Esophagus squamous epithelium (tissue), 5 donors: ENCODE measurements at places on chromosomes 12 and 14. TPM values are rescaled to one million over a fixed set of nuclear protein-coding genes. Genes with fewer than 3 reads are reported as not detected.

GRCh38 chr12:91140026-91140931 lies 29.0 kb upstream of the LUM start:
- no peaks in the 10 kb centered on the region for H3K36me3 ChIP-seq
- H3K4me3 ChIP-seq, result no peak overlapping the region
- DNase-seq, result no peak
- H3K27me3 ChIP-seq, result no peaks in the 10 kb centered on the region
- peaks cover 39% of the 10 kb centered on the region for H3K4me1 ChIP-seq

DNA sequence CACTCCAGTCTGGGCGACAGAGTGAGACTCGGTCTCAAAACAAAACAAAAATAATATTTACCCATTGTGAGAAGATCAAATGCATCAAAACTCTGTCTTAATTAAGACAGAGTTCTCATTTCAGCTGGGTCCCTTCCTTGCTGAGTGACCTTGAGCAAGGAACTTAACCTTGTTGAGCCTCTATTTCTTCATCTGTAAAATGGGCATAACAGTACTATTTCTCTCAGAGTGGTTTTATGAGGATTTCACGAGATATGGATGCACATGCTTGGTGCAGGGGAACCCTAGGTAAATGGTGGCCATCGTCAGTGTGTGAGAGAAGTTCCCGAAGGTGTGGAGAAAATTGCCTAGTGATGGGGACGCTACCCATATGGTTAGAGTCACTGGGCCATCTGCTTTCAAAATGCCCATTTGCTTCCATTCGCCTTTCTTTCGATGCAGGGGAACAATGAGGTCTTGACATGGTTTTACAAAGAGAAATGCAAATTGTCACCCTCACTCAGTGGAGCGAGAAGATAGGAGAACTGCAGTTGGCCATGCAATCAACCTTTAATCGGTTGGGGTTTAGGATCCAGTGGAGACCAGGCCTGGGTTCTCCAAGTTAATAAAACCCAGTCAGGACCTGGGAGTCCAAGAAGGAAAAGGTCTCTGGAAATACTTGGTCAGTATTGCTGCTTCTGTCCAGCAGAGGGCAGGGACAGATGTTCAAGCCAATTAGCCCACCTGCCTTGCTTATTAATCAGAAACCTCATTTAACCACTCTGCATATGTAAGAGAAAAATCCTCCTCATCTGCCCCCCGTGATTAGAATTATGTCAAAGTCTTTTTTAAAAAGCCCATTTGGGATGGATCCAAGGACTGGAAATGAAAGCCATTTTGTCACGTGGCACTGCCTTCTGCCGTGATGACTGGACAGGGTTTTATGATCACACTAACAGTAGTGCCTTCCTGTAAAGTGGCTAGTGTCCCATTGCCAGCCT lies 37.2 kb downstream of the CFAP251 start:
- H3K4me3 ChIP-seq, result no peak overlapping the region
- H3K27me3 ChIP-seq, result no peaks in the 10 kb centered on the region
- no peak overlapping the region for H3K27ac ChIP-seq

- DNase-seq, result no peak
- H3K4me1 ChIP-seq, result no peaks in the 10 kb centered on the region
- H3K27ac ChIP-seq, result no peak overlapping the region
- no peak overlapping the region for H3K4me3 ChIP-seq
These were observed 291.8 kb downstream of the TMEM121 start for GRCh38 chr14:105817971-105818711.

DNA sequence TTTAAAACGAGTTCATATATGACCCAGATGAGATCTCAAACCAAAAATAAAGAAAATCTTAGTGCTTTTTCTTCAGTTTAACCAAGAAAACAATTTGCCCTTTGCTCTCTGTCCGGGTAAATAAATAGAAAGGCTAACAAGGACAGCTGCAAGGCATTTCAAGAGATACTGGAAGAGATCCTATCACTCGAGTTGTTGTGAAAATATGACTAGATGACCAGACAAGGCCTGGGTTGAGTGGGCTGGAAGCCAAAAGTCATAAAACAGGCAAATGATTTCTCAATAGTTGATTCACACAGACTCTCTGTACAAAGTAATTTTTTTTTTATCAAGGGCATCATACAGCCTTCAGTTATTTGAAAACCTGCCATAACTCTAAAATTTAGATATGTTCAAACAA lies 55.9 kb upstream of the AVPR1A start:
- H3K4me1 ChIP-seq, result no peaks in the 10 kb centered on the region
- H3K27me3 ChIP-seq, result no peaks in the 10 kb centered on the region
- no peak overlapping the region for H3K4me3 ChIP-seq

- no peaks in the 10 kb centered on the region for H3K36me3 ChIP-seq
- H3K4me3 ChIP-seq, result no peak overlapping the region
- H3K4me1 ChIP-seq, result no peaks in the 10 kb centered on the region
- no peak for DNase-seq
These were observed 53.2 kb downstream of the TSPAN19 start for GRCh38 chr12:84982888-84983287.

DNA sequence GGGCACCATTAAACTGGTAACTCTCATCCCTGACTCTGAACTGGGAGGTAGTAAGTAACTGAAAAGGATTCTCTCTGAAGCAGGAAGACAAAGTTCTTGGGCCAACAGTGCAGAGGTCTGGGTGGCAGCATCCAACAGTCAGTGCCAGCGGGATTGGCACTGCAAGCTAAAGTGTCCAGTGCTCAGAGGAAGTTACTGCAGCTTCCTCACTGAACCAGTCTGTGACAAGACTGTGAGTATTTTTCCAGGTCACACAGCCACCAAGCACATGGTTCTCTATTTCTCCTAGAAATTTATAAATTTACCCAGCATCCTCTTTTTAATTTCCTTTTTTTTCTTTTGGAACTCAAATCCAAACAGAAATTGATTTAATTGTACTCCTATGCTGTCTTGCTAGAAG lies 81.6 kb upstream of the FAR2 start:
- DNase-seq, result no peak
- H3K36me3 ChIP-seq, result no peaks in the 10 kb centered on the region

GRCh38 chr12:117587631-117588287 lies 226.3 kb upstream of the NOS1 start:
- H3K36me3 ChIP-seq, result no peaks in the 10 kb centered on the region
- peaks cover 10% of the 10 kb centered on the region for H3K4me1 ChIP-seq
- no peak overlapping the region for H3K4me3 ChIP-seq

- H3K27me3 ChIP-seq, result no peaks in the 10 kb centered on the region
- DNase-seq, result no peak
- H3K4me3 ChIP-seq, result no peak overlapping the region
- peaks cover 56% of the 10 kb centered on the region for H3K36me3 ChIP-seq
These were observed 55.2 kb downstream of the ERO1A start for GRCh38 chr14:52640137-52640536.

GRCh38 chr12:117538032-117538690 lies 176.7 kb upstream of the NOS1 start:
- no peak for DNase-seq
- no peak overlapping the region for H3K27ac ChIP-seq
- H3K4me3 ChIP-seq, result no peak overlapping the region
- peaks cover 8% of the 10 kb centered on the region for H3K27me3 ChIP-seq

DNA sequence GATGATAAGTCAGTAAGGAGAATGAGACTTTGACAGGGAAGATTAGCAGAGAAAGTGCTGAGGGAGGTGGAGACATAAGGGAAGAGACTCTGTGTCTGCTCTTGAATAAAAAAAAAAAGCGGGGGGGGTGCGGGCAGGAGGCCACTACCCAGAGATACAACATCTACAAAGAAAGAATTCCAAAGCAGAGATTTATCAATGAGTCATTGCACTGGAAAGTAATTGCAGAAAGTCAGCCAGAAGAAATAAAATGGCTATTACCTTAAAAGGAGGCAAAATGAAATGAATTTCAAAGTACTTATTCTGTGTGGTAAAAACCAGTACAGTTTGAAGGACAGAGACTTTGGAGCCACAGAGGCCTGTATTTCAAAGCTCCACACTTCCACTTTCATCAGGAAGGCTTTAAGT lies 267.1 kb upstream of the PRKD1 start:
- no peak for DNase-seq
- H3K4me3 ChIP-seq, result no peak overlapping the region
- no peaks in the 10 kb centered on the region for H3K4me1 ChIP-seq
- H3K27me3 ChIP-seq, result no peaks in the 10 kb centered on the region
- no peaks in the 10 kb centered on the region for H3K36me3 ChIP-seq
- peak overlapping the region; percentile 36 for H3K27ac ChIP-seq

DNA sequence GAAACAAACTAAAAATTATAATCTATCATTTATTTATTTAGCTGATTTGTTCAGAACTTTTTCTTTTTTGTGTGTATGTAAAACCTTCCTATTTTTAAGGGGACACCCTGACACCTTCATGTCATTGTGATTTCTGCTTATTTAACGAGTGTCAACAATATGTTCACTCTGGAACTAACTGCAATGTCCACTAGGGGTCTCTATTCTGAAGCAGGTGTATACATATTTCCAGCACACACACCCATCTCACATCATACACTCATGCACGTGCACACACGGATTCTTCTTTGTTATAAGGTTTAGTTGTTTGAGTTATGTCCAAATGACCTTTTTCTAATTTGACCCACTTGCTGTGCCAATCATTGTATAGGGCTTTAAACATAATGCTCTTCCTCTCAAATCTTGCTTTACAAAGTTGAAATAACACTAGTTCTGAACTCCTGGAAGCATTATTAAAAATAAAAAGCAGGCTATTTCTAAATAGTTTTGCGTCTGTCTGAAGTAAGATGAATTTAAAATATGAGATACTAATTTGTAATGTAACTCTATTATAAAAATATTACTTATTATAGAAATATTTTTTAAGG lies 15.5 kb downstream of the E2F7 start:
- H3K27ac ChIP-seq, result no peak overlapping the region
- H3K4me3 ChIP-seq, result no peak overlapping the region
- no peak for DNase-seq
- no peaks in the 10 kb centered on the region for H3K27me3 ChIP-seq

DNA sequence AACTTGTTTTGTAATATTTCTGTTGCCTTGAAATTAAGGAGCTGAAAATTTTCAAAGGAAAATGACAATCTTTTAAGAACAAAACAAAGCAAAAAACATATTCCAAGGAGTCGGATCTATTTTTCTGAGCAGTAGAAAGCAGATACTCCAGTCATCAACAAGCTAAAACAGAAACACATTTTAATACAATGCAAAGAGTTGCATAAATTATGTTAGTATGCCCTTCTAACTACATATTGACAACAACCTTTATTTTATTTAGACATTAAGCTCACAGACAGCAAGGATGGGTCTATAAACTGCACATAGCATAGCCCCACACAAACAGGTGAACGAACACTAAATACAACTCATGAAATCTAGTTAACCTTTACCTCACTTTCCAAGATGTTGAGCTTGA lies 106.0 kb downstream of the PPP1R12A start:
- no peaks in the 10 kb centered on the region for H3K27me3 ChIP-seq
- peaks cover 27% of the 10 kb centered on the region for H3K4me1 ChIP-seq
- no peak for DNase-seq
- H3K27ac ChIP-seq, result no peak overlapping the region

- H3K27me3 ChIP-seq, result no peaks in the 10 kb centered on the region
- H3K4me3 ChIP-seq, result no peak overlapping the region
- no peak overlapping the region for H3K27ac ChIP-seq
- H3K36me3 ChIP-seq, result no peaks in the 10 kb centered on the region
These were observed 310.0 kb downstream of the ZFP36L1 start for GRCh38 chr14:68482772-68483395.

GRCh38 chr12:120916561-120916960 lies 12.4 kb upstream of the SPPL3 start:
- no peaks in the 10 kb centered on the region for H3K27me3 ChIP-seq
- H3K36me3 ChIP-seq, result no peaks in the 10 kb centered on the region
- no peak overlapping the region for H3K4me3 ChIP-seq
- no peaks in the 10 kb centered on the region for H3K4me1 ChIP-seq
- no peak for DNase-seq

GRCh38 chr14:91163316-91163715 lies 49.4 kb downstream of the DGLUCY start:
- no peak overlapping the region for H3K27ac ChIP-seq
- peaks cover 9% of the 10 kb centered on the region for H3K36me3 ChIP-seq
- H3K27me3 ChIP-seq, result no peaks in the 10 kb centered on the region
- peaks cover 4% of the 10 kb centered on the region for H3K4me1 ChIP-seq
- H3K4me3 ChIP-seq, result no peak overlapping the region

DNA sequence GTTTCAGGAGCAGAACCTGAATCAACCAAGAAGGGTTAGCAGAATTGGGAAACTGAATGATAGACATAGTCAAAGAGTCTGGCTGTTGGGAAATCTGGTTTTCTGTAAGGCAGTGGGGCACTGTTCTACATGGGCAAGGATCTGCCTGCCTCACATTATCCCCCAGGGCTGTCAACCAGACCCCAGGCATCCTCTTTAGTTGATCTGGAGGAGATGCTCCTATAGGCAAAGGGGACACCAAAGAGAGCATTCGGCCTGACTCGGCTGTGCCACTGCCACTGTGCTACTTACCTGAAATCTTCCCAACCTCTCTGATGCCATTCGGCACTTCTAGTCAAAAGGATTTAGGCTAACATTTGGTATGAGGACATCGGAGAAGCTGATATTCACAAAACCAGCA lies 4.1 kb downstream of the ISCU start:
- peaks cover 25% of the 10 kb centered on the region for H3K36me3 ChIP-seq
- H3K27ac ChIP-seq, result no peak overlapping the region
- H3K4me1 ChIP-seq, result peaks cover 15% of the 10 kb centered on the region
- no peak for DNase-seq
- no peaks in the 10 kb centered on the region for H3K27me3 ChIP-seq
- no peak overlapping the region for H3K4me3 ChIP-seq

GRCh38 chr12:127785540-127785939 lies 481.4 kb upstream of the TMEM132C start:
- H3K36me3 ChIP-seq, result no peaks in the 10 kb centered on the region
- no peak for DNase-seq
- no peaks in the 10 kb centered on the region for H3K27me3 ChIP-seq
- no peaks in the 10 kb centered on the region for H3K4me1 ChIP-seq
- H3K4me3 ChIP-seq, result no peak overlapping the region
- no peak overlapping the region for H3K27ac ChIP-seq

DNA sequence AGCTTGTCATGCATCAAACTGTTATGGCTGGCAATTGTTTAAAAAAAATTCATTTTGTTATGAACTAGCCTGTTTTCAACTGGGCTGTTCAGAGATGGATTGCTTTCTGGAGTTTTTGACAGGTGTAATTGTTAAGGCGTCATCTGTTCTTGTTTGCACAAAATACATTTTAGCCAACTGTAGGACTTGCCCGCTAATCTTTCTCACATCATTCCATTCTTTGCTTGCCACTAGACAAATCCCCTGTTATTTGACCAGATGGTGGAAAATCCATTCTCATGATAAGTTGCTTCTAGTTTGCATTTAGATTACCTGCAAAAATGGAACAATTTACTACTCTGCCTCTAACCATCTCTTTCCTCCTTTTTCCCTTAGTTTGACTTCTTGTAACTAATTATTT lies 114.3 kb downstream of the NPAS3 start:
- no peak for DNase-seq
- H3K4me3 ChIP-seq, result no peak overlapping the region
- H3K27ac ChIP-seq, result no peak overlapping the region
- H3K36me3 ChIP-seq, result no peaks in the 10 kb centered on the region
- no peaks in the 10 kb centered on the region for H3K4me1 ChIP-seq

- H3K4me3 ChIP-seq, result no peak overlapping the region
- DNase-seq, result no peak
- H3K27me3 ChIP-seq, result no peaks in the 10 kb centered on the region
- no peak overlapping the region for H3K27ac ChIP-seq
- H3K36me3 ChIP-seq, result no peaks in the 10 kb centered on the region
These were observed 234.2 kb downstream of the CRADD start for GRCh38 chr12:93911396-93911795.

The CLEC2B gene
- total RNA-seq, result 29.4 TPM

The LRRK2 gene
- total RNA-seq, result 21.4 TPM

The B4GALNT1 gene
- total RNA-seq, result 0.56 TPM

The LTBR gene
- total RNA-seq, result 143 TPM

The KLRD1 gene
- 0.92 TPM for total RNA-seq

The TMPRSS12 gene
- not detected for total RNA-seq

The BATF gene
- 14.5 TPM for total RNA-seq

The GABARAPL1 gene
- total RNA-seq, result 15.6 TPM
